ENCODE measurements at places on chromosomes 1 and 21.

DNA sequence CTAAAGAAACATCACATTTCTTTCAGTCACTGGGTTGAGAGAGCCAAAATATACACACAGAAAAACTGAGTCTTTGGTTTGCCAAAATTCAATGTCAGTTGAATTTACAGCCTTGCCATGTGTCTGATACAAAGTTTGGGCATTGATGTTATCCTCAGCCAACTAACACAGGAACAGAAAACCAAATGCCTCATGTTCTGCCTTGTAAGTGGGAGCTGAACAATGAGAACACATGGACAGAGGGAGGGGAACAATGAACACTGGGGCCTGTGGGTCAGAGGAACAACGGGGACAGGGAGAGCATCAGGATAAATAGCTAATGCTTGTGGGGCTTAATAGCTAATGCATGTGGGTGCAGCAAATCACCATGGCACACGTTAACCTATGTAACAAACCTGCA lies 39.6 kb upstream of the C21orf91 start:
- no peak for DNase-seq

DNA sequence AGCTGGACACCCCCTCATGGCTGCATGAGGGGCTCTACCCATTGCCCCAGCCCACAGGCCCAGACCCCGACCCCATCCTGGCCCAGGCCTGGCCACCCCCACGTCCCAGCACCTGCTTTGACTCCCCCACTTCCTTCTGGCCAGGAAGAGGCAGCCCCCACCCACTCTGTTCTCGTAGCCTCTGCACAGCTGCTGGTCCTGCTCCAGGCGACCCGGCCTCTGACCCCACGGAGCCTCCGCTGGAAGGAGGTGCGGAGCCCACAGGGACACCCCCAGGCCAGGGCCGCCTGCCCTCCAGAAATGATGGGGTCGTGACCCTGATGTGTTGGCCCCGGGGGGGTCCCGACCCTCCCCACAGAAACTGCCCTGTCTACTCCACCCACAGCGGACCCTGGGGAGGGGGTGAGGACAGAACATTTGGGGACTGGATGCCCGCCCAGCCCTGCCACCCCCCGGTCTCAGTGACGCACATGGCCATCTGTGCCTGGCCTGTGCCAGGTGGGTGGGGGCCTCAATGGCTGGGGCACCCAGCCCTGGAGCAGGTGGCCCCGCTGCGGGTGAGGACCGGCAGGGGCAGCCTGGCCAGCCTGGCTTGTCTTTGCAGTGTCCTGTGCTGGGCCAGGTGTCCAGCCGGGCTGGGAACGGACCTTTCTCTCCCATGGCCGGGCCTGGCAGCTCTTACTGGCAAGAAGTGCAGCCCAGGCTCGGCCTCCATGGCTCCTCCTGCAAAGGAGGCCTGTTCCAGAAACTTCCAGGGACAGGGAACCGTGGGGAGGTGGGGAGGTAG lies 78.6 kb downstream of the MORN1 start:
- no peak for DNase-seq

- DNase-seq = no peak
Observed at GRCh38 chr1:156154317-156154749, 948 bp downstream of the SEMA4A start.

DNA sequence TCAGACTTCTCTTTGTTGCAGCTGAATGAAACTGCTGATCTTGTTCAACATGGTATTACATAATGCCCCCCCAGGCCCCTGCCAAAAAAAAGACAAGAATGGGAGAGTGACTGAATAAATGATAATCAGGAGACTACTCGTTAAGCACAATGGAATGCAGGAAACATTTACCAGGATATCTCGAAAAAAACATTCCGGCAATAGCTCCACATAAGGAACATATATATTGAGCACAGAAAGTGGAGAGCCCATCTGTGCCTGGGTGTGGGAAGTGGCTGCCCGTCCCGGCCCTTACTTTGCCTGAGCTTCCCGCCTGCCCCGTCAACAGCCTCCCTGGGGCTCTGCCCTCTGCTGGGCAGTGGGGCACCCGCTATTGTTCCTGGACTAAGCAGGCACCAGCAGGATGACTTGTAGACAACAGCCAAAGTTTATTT lies 13.3 kb downstream of the TRIM11 start:
- no peak for DNase-seq

- DNase-seq = no peak
Observed at GRCh38 chr1:30028939-30029338, 694.4 kb downstream of the MATN1 start.

DNA sequence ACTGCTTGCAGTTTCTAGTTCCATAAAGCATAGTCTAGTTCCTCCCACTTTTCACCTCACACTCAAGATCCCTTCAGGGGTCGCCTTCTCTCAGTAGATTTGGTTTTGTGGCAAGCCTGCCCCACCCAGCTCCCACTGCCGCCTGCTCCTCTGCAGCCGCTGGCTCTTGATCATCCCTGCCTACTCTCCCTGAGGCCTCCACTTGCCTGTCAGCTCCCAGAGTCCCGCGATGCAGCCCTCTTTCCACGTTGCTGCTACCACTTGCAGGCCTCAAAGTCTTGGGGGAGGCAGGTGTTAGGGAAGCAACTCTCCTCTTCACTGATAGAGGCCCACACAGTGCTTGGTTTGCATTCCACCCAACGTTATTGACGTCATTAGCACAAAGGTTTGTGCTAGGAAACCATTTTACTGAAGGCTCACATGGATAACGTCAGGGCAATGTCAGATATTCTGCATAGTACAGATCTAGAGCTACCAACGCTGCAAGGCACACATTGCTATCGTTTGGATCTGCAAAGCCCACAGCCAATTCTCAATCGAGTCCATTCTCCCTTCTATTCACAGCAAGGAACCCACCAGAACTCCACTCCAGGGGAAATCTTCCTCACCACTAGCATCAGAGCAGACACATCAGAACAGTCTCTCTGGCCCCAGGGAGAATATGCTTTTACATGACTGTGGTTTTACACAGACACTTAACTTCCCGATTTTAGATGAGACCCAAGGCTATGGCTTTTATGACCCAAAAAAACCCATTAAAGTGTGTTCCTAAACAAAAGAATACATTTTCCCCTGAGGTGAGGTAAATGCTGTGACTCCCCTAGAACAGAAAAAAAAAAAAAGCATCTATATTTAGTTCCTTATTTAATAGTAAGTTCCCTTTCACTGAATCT lies 519.5 kb upstream of the CAMK1G start:
- DNase-seq = no peak

DNA sequence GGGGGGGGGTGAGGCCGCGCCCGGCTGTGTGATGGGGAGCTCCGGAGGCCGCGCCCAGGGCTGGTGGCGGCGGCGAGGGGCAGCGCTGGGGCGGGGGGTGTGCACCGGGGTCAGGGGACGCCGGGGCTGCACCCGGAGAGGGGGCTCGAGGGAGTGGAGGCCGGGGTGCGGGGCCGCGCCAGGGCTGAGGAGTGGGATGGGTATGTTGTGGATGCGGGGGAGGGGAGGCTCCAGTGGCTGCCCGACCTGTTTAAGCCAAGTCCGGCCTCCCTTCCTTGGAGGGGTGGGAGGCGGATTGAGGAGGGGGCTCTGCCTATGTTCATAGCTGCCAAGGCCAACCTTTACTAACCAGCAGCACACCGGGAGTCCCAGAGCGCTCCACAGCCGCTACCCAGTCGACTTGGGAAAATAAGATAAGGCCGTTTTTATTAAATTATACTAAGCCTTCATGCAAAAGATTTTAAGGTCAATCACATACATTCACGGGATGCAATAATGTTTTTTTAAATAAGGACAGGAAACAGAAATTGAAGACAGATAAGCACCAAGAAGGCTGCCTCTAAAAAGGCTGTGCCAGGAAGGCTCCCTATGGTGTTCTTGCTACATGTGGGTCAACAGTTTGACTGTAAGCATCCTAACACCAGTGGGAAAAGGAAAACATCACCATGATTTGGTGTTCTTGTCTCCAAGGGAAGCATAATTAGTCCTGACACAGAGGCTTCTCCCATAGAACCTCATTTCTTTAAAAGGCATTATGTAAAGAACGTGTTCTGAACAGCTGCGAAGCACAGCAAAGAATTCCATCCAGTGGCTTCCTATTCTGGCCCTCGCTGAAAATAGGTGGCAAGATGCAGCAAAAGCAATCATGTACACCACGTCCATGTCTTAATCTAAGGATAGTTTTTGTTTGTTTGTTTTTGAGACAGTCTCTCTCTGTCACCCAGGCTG lies 626 bp upstream of the HLCS start:
- no peak for DNase-seq

- DNase-seq = no peak
Observed at GRCh38 chr21:26534517-26534916, 38.6 kb downstream of the CYYR1 start.

DNA sequence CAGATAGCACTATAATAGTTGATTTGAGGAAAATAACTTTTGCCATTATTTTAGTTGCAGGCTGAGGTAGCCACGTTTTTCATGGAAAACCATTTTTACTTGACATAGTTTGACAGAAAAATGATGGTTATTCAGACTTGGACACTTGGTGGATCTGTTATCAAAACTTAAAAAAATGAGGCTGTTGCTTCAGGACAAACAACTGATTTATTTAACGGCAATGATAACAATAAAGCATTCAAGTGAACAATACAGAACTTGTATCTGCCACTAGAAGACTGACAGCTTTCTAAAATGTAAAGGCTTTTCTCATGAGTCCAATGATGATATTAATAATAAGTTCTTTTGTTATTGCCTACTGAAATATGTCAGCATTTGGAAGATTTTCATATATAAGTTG lies 322.9 kb downstream of the BRINP3 start:
- DNase-seq = no peak

- no peak for DNase-seq
Observed at GRCh38 chr1:115648717-115649691, 7.2 kb downstream of the VANGL1 start.

GRCh38 chr1:235006132-235006721 lies 122.4 kb downstream of the TOMM20 start:
- no peak for DNase-seq

- no peak for DNase-seq
Observed at GRCh38 chr1:237677979-237678378, 212.7 kb downstream of the ZP4 start.

GRCh38 chr1:118556936-118557335 lies 371.9 kb upstream of the SPAG17 start:
- DNase-seq = no peak

DNA sequence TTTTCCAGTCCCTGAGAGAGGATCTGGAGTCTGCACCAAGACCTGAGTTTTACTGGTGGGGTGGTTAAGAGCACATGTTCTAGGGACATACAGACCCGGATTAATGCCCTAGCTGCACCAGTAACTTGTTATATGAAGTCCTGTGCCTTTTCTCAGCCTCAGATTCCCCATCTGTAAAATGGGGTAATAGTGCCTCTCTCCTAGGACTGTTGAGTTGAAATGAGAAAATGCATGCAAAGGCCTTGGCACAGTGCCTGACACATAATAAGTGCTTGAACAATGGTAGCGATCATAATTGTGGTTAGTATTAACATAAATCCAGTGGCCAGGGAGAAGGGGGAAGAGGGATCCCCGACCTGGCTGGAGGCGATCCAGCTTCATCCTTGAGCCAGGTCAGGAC lies 12.3 kb downstream of the AHDC1 start:
- DNase-seq = no peak

DNA sequence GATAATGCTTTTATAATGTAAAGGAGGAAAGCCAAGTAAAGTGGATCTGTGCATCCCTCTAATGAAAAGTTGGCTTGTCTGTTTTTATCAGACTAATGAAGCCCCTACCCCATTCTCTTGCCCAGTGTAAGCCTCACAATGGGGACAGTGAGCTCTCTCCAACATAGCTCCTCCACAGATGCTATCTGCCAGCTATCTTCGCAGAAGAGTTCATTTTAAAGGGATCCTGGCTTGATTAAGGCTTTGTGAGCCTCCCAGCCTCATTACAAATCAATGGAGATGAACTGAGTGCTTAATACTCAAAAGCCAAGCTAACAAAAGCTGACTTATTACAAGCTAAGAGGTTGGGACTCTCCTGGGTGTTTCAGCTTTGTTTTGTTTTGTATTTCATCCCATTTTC lies 514.7 kb downstream of the NUF2 start:
- no peak for DNase-seq

GRCh38 chr1:69982992-69983391 lies 222.4 kb downstream of the LRRC40 start:
- no peak for DNase-seq

- no peak for DNase-seq
Observed at GRCh38 chr1:35971601-35972000, 40.7 kb downstream of the AGO3 start.

DNA sequence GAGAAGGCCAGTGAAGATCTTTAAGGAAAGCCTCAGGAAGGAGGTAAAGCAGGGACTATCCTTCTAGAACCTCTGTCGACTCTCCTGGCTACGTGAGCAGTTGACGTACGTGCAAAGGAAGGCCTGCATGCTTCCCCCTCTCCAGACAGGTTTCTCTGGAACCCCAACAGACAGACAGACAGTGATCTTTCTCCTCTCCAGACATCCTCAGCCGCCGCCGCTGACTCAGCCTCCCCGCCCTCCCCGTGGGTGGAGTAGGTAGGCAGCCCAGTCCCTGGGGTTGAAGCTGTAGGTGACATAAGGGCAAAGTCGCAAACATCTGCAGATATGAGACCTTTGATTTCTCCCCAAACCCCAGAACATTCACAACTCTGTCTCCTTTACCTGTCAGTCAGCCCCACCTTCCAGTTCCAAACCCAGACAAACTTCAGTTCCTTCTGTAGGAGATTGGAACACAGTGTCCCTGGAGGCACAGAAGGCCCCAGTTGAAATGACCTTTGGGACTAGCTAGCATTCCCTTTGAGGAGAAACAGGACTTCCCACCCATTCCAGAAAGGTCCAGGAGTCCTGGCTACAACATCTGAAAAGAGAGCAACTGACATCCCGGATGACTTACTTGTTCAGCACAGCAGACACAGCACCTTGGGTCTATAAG lies 146.0 kb upstream of the JUN start:
- DNase-seq = no peak

DNA sequence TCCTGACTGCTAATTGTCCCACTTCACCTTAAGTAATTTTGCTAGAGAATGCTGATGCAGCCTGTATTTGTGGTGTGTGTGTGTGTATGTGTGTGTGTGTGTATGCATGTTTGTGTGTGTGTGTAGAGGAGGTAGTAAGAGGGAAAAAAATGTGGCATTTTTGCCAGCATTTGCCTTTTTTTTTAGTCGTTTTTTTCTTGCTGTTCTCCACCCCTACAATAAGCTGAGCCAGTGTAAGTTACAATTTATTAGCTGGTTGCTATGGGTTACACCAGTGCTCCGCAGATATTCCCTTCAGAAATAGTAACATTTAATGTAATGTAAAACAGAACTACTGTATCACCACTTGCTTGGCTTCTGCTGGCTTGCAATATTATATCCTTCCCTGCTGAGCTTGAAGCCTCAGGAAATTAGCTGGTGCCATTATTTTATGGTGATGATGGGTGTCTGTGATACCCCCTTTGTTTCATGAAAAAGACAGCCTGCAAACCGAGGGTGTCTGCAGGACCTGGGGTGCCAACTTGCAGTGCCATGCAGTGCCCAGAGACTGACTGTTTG lies 23.4 kb upstream of the IGSF3 start:
- no peak for DNase-seq

GRCh38 chr1:162942916-162943559 lies 82.1 kb upstream of the CCDC190 start:
- no peak for DNase-seq

DNA sequence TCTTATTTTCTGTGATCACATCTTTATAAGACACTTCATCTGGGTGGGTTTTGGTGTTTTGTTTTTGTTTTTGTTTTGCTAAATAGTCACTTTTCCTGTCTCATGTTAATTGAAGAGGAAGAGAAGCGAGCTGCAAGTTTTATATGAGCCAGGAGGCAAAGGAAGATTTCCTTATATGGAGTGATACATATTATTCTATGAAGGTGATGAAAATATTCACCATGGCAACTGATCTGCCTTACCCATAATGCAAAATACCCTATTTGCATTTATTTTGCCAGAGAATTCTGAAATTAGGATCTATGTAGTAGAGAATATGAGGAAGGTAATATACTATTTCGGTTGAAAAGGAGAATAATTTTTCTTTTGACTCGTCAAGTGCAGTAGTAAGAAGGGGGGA lies 13.9 kb downstream of the CXADR start:
- DNase-seq = no peak

All from vagina (tissue), 2 donors.